ENCODE measurements at places on chromosomes 4 and X. TPM values are rescaled to one million over a fixed set of nuclear protein-coding genes. Genes with fewer than 3 reads are reported as not detected.

Gene SGMS2
- 133 TPM for total RNA-seq

DNA sequence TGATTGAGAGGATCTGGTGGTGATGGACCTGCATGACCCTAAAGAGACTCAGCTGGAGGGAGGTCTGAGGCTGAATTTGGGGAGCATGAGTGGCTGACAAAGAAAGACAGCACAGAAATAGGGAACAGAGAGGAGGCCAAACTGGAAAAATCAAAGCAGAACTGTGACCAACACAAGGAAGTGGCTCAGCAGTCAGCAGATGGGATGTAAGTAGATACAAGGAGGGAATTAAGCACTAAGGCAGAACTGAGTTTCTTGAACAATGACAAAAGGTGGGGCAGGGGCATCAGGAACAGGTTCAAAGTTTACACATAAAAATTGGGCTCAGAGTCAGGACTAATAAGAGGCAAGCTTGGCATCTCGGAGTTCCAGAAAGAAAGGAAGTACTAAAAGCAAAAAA is 144.3 kb upstream of the KLF3 start:
- no peaks in the 10 kb centered on the region for H3K27me3 ChIP-seq
- peak overlapping the region; percentile 35 for H3K27ac ChIP-seq
- peaks cover 26% of the 10 kb centered on the region for H3K4me1 ChIP-seq
- no peak for DNase-seq
- H3K36me3 ChIP-seq: no peaks in the 10 kb centered on the region

- H3K27me3 ChIP-seq: no peaks in the 10 kb centered on the region
- H3K4me3 ChIP-seq: no peak overlapping the region
- no peak overlapping the region for H3K27ac ChIP-seq
- DNase-seq: no peak
Observed at GRCh38 chrX:68072041-68072440, 361.3 kb downstream of the OPHN1 start.

- no peak overlapping the region for H3K27ac ChIP-seq
- peak overlapping the region; percentile 64 for H3K4me3 ChIP-seq
- peaks cover 56% of the 10 kb centered on the region for H3K27me3 ChIP-seq
- no peaks in the 10 kb centered on the region for H3K36me3 ChIP-seq
- H3K4me1 ChIP-seq: peaks cover 4% of the 10 kb centered on the region
Observed at GRCh38 chr4:95546221-95546620, 2.6 kb downstream of the UNC5C start.

DNA sequence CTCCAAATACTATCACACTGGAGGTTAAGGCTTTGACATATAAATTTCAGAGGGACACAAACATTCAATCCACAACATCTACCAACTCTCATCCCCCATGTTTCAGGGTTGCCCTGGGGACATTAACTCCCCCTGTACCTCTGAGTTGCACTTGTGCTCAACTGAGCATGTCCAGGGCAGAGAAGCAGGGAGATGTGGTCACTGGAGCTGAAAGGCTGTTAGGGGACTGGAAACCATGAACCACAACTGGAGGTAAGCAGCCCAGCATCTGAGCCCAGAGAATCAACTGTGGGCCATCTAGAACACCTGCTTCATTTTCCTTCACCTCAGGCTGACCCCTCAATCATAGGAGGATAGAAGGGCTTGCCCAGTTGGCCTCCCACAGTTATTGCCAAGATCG is 641.1 kb downstream of the MID1IP1 start:
- H3K27me3 ChIP-seq: no peaks in the 10 kb centered on the region
- H3K4me1 ChIP-seq: no peaks in the 10 kb centered on the region
- H3K27ac ChIP-seq: no peak overlapping the region
- H3K36me3 ChIP-seq: no peaks in the 10 kb centered on the region
- H3K4me3 ChIP-seq: no peak overlapping the region

Gene USP17L20
- not detected for total RNA-seq

DNA sequence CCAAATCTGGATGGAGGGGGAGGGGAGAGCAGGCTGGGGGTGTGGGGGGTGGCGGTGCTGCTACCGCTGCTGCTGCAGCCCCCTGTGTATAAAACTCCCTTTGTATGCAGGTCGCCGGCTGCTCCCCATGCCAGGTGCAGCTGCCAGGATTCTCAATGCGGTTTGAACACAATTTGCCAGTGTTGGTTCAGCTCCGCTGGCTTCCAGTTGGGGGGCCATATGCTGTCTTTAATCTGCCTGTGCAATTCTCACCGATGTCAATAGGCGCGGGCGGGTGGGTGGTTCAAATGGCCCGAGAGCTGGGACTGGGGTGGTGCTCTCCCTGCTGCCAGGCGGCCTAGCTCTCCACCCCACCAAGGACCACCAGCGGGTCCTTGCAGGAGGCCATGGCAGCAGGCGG is 257.6 kb downstream of the BCOR start:
- no peak overlapping the region for H3K27ac ChIP-seq
- no peaks in the 10 kb centered on the region for H3K36me3 ChIP-seq
- H3K4me3 ChIP-seq: no peak overlapping the region
- DNase-seq: no peak
- no peaks in the 10 kb centered on the region for H3K27me3 ChIP-seq

DNA sequence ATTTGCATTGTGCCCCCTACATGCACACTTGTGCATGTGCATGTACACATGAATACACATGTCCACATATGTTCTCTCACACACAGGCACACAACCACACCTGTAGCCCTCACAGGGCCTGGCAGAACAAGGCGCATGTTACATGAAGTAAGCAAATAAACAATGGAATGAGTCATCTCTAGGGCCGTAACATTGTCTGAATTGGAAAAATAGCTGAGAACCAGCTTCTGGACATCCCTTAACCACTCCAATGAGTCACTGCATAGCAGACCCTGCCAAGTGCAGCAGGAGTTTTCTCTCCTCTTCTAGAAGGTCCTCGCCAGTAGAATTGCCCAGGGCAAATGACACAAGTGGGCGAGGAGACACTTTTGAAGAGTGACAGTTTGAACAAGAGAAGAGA is 66.1 kb downstream of the MAGEA10 start:
- no peaks in the 10 kb centered on the region for H3K36me3 ChIP-seq
- no peaks in the 10 kb centered on the region for H3K4me1 ChIP-seq

- no peaks in the 10 kb centered on the region for H3K4me1 ChIP-seq
- peak overlapping the region; percentile 45 for H3K27ac ChIP-seq
- no peaks in the 10 kb centered on the region for H3K36me3 ChIP-seq
- DNase-seq: no peak
- no peak overlapping the region for H3K4me3 ChIP-seq
Observed at GRCh38 chrX:109847257-109848187, 114.5 kb upstream of the ACSL4 start.

Gene FAM114A1
- total RNA-seq: 80.9 TPM

DNA sequence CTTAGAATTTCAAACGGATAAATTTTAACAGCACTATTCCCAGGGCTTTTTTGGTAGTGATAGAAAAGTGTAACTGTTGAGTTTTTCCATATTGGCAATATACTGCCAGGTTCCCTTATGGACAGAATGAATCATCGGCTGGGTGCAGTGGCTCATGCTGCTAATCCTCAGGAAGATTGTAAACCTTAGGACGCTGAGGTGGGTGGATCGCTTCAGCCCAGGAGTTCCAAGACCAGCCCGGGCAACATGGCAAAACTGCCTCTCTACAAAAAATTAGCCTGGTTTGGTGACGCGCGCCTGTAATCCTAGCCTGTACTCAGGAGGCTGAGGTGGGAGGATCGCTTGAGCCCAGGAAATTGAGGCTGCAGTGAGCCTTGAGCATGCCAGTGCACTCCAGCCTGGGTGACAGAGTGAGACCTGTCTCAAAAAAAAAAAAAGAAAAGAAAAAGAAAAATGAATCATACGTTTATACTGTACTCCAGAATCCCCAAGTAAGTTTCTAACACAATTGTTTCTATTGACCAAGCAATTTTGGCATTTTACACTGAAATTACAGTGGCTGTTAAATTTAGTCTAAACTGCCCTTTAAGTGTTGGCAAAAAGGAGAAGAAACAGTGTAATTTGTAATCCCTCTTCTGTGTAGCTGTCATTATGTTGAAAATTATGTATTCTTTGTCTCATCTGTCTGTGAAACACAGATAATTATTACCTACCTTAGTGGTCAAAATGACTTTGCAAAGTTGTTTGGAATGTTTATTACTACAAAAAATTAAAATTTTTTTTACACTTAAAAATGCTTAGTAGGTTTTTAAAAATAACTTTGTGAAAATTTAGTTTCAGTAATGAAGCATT is 1.8 kb downstream of the SLC30A9 start:
- H3K27ac ChIP-seq: no peak overlapping the region
- H3K36me3 ChIP-seq: no peaks in the 10 kb centered on the region
- no peak overlapping the region for H3K4me3 ChIP-seq
- DNase-seq: no peak

GRCh38 chr4:36719425-36719824 is 438.0 kb downstream of the DTHD1 start:
- H3K36me3 ChIP-seq: no peaks in the 10 kb centered on the region
- DNase-seq: no peak
- H3K4me3 ChIP-seq: no peak overlapping the region
- no peak overlapping the region for H3K27ac ChIP-seq
- H3K27me3 ChIP-seq: no peaks in the 10 kb centered on the region

Gene HMGN5
- 0.50 TPM for total RNA-seq

DNA sequence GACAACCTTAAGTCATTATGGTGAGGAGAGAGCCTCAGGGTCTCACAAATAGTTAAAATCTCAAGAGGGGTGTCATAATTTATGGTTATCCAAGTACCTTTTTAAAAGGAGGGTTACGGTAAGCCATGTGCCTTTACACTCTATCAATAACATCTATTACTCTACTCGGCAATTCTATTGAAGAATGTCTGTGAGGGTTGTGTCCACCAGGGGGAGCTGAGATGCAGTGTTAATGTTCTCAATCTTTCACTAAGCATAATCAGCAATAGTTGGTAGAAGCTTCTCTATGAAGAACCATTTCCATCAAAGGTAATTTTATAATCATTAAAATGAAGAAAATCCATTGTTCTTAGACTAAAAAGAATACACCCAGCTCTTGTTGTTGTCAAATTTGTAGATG is 457.4 kb downstream of the CENPC start:
- H3K4me3 ChIP-seq: no peak overlapping the region
- no peak for DNase-seq
- H3K4me1 ChIP-seq: no peaks in the 10 kb centered on the region
- H3K27me3 ChIP-seq: no peaks in the 10 kb centered on the region
- no peaks in the 10 kb centered on the region for H3K36me3 ChIP-seq
- no peak overlapping the region for H3K27ac ChIP-seq

- no peak overlapping the region for H3K27ac ChIP-seq
- no peak overlapping the region for H3K4me3 ChIP-seq
- H3K4me1 ChIP-seq: peaks cover 6% of the 10 kb centered on the region
- H3K27me3 ChIP-seq: no peaks in the 10 kb centered on the region
- no peaks in the 10 kb centered on the region for H3K36me3 ChIP-seq
Observed at GRCh38 chr4:76658231-76659102, 223.4 kb downstream of the SHROOM3 start.

- peaks cover 7% of the 10 kb centered on the region for H3K4me1 ChIP-seq
- no peak for DNase-seq
- no peaks in the 10 kb centered on the region for H3K36me3 ChIP-seq
- no peaks in the 10 kb centered on the region for H3K27me3 ChIP-seq
Observed at GRCh38 chr4:76894537-76895255, 3.2 kb downstream of the SOWAHB start.

DNA sequence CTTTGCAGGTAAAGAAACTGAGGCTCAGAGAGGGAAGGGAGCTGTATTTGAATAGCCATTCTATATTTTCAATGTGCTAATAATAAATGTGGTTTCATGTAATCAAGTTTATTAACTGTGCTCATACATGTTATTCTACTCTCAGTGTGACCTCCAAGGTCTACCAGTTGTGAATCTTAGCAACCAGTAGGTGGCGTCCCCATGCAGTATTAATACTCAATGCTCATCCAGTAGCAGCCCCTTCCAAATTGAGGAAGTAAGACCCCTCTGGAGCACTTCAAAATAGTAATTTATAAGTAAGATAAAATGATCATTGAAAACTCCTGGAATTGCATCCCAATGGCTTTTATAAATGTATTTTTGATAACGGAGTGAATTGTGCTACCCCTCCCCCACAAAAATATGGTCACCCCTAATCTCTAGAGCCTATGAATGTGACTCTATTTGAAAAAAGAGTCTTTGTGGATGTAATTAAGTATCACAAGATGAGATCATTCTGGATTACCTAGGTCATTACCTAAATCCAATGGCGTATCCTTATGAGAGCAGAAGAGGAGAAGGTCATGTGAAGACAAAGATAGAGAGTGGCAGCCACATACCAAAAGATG is 20.4 kb upstream of the SEPSECS start:
- H3K36me3 ChIP-seq: no peaks in the 10 kb centered on the region
- no peak overlapping the region for H3K4me3 ChIP-seq
- H3K27ac ChIP-seq: no peak overlapping the region

Gene RPGR
- 23.7 TPM for total RNA-seq

GRCh38 chrX:150719621-150720020 is 26.4 kb downstream of the MTMR1 start:
- no peaks in the 10 kb centered on the region for H3K4me1 ChIP-seq
- H3K4me3 ChIP-seq: no peak overlapping the region
- no peaks in the 10 kb centered on the region for H3K36me3 ChIP-seq
- no peak overlapping the region for H3K27ac ChIP-seq
- no peak for DNase-seq

DNA sequence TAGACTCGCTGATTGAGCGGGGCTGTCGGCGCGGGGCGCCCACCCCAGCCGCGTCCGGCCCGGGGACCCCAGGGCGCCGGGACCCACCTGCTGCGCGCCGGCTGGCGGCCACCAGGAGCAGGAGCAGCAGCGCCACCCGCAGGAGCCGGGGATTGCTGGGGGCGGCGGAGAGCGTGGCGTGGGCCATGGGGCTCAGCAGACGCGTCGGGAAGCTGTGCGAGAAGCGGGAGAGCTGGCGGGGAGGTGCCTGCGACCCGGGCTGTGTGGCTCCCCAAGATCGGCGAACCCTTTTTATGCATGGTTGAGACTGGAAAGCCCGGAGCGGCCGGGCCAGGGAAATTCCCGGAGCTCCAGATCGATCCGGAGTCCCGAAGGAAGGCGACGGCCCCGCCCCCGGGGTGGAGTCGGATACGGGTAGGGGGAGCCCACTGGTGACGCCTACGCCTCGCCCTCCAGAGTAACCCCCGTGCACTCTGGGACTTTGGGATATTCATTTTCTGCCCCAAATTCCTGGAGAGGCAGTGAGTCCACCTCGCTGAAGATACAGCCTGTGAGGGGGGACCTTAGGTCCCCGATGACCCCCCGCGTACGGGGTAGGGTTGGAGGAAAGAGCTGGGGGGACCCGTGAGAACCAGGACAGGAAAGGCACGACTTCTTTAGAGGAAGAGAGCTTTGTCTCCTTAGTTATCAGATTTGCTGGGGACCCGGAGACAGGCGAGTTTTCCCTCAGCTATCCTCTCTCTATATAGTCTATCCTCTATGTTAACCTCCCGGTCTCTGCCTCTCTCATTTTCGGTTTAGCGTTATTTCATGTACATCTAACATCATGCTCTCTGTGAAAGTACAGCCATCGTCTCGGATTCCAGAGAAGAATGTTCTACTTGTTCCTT is at the start of gene CXCL3:
CXCL3 (minus strand) TSS at position 265 of the 890 bp plus-strand sequence; CDS start at position 187, 78 bp downstream.
- H3K36me3 ChIP-seq: no peaks in the 10 kb centered on the region
- no peaks in the 10 kb centered on the region for H3K27me3 ChIP-seq
- peak within 1 kb of the TSS; percentile 62 for H3K27ac ChIP-seq
- H3K4me1 ChIP-seq: peaks cover 4% of the 10 kb centered on the region
- H3K4me3 ChIP-seq: peak within 1 kb of the TSS; percentile 79

Gene HSD17B13
- not detected for total RNA-seq

All from esophagus squamous epithelium (tissue), 5 donors.